A673 (cell line): ENCODE measurements at places on chromosomes 12 and 14. TPM values are rescaled to one million over a fixed set of nuclear protein-coding genes. Genes with fewer than 3 reads are reported as not detected.

- no peaks in the 10 kb centered on the region for H3K36me3 ChIP-seq
- H3K27me3 ChIP-seq: no peaks in the 10 kb centered on the region
- H3K4me1 ChIP-seq: peaks cover 53% of the 10 kb centered on the region
- no peak overlapping the region for H3K27ac ChIP-seq
- H3K4me3 ChIP-seq: no peak overlapping the region
Observed at GRCh38 chr14:33569821-33570687, 380.8 kb downstream of the EGLN3 start.

GRCh38 chr12:27780612-27781408, 774 bp upstream of the MANSC4 start:
- peak; percentile 47 for DNase-seq
- peak overlapping the region; percentile 86 for H3K27ac ChIP-seq
- H3K36me3 ChIP-seq: no peaks in the 10 kb centered on the region
- no peaks in the 10 kb centered on the region for H3K27me3 ChIP-seq

DNA sequence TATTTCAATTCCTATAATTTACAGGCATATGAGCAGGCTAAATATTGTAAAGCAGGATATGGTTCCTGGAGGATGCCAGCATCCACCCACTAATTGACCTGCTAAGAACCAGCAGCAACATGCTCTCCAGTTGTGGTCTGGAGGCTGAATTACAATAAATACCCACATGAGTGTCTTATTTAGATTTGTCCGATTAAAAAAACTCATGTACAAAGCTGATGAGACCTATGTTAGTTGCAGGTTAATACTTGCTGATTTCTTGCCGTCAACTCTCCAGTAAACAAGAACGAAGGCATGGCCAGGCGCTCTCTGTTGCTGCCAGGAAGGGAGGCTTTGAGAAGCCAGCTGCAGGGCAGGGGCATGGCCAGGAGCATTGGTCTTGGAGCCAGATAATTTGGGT, 169.3 kb upstream of the PRICKLE1 start:
- DNase-seq: no peak
- no peaks in the 10 kb centered on the region for H3K4me1 ChIP-seq
- no peaks in the 10 kb centered on the region for H3K27me3 ChIP-seq
- H3K27ac ChIP-seq: no peak overlapping the region
- no peaks in the 10 kb centered on the region for H3K36me3 ChIP-seq
- H3K4me3 ChIP-seq: no peak overlapping the region

DNA sequence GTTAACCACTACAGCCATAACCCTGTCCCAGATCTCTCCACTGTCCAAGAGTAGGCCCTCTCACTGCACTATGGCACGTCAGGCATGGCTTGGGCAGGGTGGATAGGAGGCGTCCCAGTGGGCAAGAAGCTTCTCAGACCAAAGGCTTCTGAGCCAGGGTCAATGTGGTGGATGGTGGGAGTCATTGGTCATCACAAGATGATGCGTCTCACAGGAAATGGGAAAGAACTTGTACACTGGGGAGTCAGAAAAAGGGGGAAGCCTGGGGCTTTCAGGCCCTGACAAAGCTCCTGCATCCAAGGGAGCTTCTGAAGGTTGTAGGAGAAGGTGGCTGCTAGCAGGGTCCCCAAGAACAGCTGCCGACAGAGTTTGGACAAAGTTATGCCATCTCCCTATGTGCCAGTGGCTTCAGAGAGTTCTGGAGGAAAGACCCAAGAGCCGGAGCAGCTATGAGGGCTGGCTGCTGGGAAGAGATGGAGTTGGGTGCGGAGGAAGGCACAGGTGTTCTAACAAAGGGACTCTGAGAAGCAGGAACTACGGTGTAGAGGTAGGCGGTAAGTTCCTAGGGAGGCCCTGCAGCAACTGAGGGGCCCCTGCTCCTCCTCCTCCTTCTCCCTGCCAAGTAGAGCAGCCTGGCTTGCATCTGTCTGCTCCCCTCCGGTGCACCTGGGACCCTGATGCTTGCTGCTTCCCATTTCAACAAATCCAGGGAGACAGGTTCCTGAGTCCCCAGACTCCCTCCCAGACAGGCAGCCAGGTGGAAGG, 81.1 kb downstream of the ARL6IP4 start:
- H3K4me3 ChIP-seq: no peak overlapping the region
- no peak for DNase-seq

- H3K4me1 ChIP-seq: peaks cover 8% of the 10 kb centered on the region
- no peaks in the 10 kb centered on the region for H3K27me3 ChIP-seq
- H3K4me3 ChIP-seq: no peak overlapping the region
Observed at GRCh38 chr12:75935539-75936242, 95.9 kb downstream of the PHLDA1 start.

DNA sequence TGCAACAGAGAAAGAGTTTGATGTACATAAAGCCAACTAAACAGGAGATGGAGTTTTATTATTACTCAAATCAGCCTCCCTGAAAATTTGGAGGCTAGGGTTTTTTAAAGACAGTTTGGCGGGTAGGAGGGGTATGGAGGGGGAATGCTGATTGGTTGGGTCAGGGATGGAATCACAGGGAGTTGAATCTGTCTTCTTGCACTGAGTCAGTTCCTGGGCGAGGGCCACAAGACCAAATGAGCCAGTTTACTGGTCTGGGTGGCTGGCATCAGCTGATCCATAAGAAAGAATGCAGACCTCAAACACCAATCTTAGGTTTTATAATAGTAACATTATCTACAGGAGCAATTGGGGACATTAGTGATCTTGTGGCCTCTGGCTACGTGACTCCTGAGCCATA, 64.9 kb downstream of the RIN3 start:
- H3K27me3 ChIP-seq: no peaks in the 10 kb centered on the region
- H3K27ac ChIP-seq: no peak overlapping the region
- no peaks in the 10 kb centered on the region for H3K36me3 ChIP-seq

DNA sequence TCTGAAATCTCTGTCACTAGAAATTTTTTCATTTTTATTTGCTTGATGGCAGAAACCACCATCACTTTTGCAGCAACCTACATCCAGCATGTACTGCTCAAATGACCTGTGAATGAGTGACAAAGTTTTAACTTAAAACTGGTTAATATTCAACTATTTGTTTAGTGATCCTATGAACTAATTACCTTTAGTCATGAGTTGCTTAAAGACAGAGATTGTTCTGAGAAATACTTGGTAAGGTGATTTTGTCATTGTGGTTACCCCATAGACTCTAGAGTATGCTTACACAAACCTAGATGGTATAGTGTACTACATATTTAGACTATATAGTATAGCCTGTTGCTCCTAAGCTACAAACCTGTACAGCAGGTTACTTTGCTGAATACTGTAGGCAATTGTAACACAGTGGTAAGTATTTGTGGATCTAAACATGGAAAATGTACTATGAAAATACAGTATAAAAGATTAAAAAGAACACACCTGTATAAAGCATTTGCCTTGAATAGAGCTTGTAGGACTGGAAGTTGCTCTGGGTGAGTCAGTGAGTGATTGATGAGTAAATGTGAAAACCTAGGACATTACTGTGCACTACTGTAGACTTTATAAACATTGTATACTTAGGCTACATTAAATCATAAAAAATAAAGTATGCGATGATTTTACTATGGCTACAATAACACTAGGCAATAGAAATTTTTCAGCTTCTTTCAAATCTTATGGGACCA, 256.6 kb upstream of the PPFIA2 start:
- no peak for DNase-seq
- H3K36me3 ChIP-seq: no peaks in the 10 kb centered on the region
- H3K27me3 ChIP-seq: no peaks in the 10 kb centered on the region

GRCh38 chr14:29757188-29757680, 170.4 kb downstream of the PRKD1 start:
- H3K4me1 ChIP-seq: peaks cover 43% of the 10 kb centered on the region
- no peak overlapping the region for H3K27ac ChIP-seq
- no peak for DNase-seq
- H3K27me3 ChIP-seq: no peaks in the 10 kb centered on the region
- H3K36me3 ChIP-seq: no peaks in the 10 kb centered on the region

GRCh38 chr12:54204316-54204715, 15.5 kb upstream of the SMUG1 start:
- H3K27ac ChIP-seq: no peak overlapping the region
- DNase-seq: no peak
- no peaks in the 10 kb centered on the region for H3K27me3 ChIP-seq
- no peaks in the 10 kb centered on the region for H3K4me1 ChIP-seq

DNA sequence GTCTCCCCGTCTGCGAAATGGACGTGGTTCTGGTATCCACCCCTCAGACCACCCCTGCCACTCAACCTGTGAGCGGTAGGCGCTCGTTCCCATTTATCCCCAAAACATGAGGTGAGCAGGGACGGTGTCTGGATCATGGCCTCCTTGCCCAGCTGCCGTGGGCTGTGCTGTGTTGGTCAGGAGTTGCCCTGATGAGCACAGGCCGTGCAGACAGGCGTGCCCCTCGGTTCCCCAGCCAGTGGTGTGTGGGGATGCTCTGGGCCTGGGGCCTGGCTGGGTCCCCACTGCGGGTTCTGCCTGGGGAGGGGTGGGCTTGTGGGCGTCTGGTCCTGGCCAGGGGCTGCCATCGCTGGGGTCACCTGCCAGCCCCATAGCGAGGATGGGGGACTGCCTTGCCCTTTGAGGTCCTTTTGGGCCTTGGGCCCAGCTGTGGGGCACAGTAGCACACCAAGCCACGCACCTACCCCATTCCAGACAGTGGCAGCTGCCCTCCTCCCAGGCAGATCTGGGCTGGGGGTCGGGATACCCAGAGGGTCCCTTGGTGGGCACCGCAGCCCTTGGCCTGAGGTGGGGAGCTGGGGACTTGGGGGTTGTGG, 11.3 kb upstream of the PUS1 start:
- no peak for DNase-seq
- no peak overlapping the region for H3K4me3 ChIP-seq
- no peaks in the 10 kb centered on the region for H3K27me3 ChIP-seq
- H3K36me3 ChIP-seq: peaks cover 38% of the 10 kb centered on the region
- H3K27ac ChIP-seq: no peak overlapping the region

DNA sequence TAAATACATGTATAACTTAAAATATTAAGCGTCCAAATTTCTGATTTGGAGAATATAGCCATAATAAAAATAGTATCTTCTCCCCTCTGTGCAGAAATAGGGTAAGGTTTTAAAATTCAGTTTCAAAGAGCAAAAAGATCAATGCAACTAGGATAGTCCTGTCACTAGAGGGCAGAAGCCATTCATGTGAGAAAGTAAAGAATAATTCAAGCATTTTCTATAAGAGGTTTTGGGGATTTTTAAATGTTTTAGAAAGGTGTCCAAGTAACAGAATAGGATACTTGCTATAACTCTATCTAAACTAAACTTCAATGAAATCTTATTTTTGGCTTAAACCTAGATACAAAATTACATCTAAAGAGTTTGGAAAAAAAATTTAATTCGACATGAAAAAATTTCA, 50.3 kb downstream of the ADAMTS20 start:
- H3K36me3 ChIP-seq: no peaks in the 10 kb centered on the region
- no peaks in the 10 kb centered on the region for H3K27me3 ChIP-seq
- no peak overlapping the region for H3K4me3 ChIP-seq
- peak; percentile 41 for DNase-seq
- no peaks in the 10 kb centered on the region for H3K4me1 ChIP-seq

DNA sequence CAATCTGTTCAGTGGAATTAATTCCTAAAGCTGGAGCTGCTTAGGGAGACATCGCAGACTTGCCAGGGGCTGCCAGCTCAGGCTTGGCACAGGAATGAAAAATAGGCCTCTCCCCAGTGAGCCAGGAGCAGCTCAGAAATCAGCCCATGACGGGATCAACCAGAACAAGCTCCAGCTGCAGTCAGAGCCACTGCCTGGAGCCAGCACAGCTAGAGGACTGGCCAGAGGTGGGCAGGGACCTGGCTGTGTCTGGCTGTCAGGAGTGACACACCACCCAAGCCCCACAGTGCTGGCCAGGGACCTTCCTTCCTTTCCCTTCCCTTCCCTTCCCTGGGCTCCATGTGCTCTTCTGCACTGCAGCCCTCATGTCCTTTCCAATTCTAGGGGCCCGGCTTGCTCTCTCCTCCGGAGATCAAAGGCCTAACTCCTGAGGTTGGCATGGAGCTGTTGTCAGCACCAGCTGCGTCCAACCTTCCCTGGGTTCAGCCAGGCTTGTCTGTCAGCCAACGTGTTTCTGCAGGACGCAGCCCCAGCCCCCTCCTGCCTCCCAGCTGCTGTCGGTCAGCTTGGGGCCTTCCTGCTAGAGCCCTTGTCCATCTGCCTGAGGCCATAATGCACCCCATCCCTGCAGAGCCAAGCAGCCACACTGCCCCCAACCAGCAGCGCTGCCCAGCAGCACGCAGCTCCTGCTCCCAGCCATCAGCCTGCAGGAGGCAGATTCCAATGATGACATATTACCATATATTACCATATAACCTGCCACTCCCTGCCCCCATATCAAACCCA, 149.3 kb downstream of the CALM1 start:
- no peak overlapping the region for H3K27ac ChIP-seq
- no peaks in the 10 kb centered on the region for H3K4me1 ChIP-seq
- DNase-seq: no peak
- H3K4me3 ChIP-seq: no peak overlapping the region
- no peaks in the 10 kb centered on the region for H3K36me3 ChIP-seq
- H3K27me3 ChIP-seq: no peaks in the 10 kb centered on the region

DNA sequence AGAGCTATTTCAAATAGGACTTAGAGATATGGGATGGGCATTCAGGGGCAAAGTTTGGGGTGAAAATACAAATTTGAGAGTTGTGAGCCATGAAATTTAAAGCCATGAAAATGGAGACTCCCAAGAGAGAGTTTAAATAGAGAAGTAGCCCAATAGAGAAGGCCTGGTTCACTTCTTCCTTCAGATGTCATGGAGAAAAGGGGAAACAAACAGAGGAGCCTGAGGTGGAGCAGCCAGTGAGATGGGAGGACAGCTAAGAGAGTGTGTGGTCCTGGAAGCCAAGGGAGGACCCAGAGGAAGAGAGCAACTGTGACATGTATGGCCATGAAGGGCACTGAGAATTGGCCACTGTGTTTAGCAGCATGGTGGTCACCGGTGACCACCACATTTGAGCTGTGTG, 12.3 kb upstream of the DYNLL1 start:
- H3K27ac ChIP-seq: no peak overlapping the region
- no peak for DNase-seq
- no peaks in the 10 kb centered on the region for H3K36me3 ChIP-seq
- H3K27me3 ChIP-seq: no peaks in the 10 kb centered on the region
- H3K4me3 ChIP-seq: no peak overlapping the region

The KRT85 gene
- not detected in 2 replicates for total RNA-seq

The NTS gene
- total RNA-seq: 0.24 and 0.42 TPM in 2 replicates

The KLRG1 gene
- total RNA-seq: 1.2 and 1.9 TPM in 2 replicates

The RND1 gene
- 2.0 and 2.7 TPM in 2 replicates for total RNA-seq

The BDKRB1 gene
- total RNA-seq: not detected in 2 replicates

The KRT81 gene
- 0.20 and 0.30 TPM in 2 replicates for total RNA-seq

The KLRK1 gene
- total RNA-seq: 0.17 TPM in 1 of 2 replicates, not detected in the other

The ACAD10 gene
- total RNA-seq: 32.9 and 38.8 TPM in 2 replicates

The FOXN4 gene
- not detected in 2 replicates for total RNA-seq
